KBM-7 (cell line): ENCODE measurements at places on chromosomes 1 and 21.

DNA sequence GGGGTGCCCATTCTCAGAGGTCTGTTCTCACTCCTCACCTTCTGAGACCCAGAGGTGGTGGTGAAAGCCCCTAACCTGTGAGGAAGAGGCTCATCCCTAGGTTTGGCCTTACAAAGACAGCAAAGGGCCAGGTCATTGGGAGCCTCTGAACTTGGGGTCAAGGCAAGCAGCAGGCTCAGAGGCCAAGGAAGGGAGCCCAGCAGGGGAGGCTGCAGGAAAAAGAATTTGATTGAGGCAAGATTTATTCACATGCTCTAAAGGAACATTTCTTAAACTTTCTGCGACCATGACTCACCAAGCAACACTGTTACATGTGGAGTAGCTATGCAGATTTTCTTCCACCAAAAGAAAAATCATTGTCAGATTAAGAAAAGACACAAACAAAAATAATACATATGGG is 132.5 kb upstream of the SYT6 start:
- no peak for DNase-seq

DNA sequence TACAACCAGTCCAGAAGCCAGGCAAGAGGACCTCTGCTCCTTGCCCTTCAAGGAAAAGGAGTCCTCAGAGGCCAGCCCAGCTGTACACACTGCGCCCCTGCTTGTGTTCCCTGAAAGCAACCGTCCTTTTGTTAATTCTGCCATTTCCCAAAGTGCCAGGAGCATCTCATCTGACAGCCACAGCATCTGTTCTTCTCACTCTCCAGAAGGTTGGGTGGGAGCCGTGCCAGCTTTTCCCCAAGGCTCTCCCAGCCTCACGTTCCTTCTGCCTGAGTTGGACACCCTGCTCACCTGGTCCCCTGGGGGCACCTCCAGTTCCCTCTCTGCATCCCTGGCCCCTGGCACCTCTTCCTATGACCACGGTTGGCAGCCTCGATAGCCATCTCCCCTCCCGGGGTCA is 10.5 kb upstream of the CNTN2 start:
- DNase-seq = no peak

GRCh38 chr1:1955621-1956094 is 36.6 kb upstream of the TMEM52 start:
- DNase-seq = no peak

DNA sequence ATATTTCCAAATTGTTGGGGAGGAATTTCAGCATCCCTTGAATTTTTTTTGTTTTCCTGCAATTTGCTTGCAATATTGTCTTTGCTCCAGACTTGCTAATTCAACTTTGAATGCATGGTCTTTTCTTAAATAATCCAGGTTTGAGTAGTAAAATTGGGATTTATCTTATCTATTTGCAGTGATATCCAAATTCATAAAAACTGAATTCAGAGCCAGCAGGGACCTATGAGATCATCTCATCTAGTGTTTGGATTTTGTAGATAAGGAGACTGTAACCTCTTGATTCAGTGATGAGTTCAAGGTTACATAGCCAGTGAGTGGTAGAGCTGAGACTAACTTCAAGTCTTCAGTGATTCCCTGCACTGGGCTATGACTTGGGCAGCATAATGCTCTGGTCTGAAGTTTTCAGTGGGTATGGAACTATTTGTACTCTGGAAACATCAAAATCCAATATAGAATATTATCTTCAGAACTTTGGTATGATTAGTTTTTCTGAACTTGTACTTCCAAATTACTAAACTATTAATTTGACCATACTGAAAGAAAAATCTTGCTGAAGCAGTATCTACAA is 109.4 kb downstream of the DISP1 start:
- DNase-seq = no peak

GRCh38 chr1:209012443-209013196 is 570.9 kb upstream of the CAMK1G start:
- DNase-seq = no peak

DNA sequence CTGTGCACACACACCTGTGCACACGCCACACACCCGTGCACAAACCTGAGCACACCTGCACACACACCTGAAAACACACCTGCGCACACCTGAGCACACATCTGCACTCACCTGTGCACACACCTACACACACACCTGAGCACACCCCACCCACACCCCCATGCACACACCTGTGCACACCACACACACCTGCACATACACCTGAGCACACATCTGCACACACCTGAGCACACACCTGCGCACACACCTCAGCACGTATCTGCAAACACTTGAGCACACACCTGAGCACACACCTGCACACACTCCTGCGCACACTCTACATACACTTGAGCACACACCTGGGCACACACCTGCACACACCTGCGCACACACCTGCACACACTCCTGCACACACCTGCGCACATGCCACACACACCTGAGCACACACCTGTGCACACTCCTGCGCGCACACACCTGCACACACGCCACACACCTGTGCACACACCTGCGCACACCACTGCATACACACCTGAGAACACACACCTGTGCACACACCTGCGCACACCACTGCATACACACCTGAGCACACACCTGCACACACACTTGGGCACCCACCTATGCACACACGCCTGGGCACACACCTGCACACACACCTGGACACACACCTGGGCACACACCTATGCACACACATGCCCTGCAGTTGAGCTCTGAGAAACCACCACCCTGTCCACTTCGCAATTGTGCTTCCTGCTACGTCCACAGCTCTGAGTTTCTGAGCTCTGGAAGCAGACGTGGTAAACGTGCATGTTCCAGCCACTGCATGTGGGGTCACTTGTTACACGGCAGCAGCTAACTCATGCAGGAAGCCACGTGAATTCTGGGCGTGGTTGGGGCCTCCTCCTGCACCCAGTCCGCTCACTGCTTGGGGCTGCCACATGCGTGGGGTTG is 8.0 kb upstream of the C1orf159 start:
- DNase-seq = peak; percentile 32

DNA sequence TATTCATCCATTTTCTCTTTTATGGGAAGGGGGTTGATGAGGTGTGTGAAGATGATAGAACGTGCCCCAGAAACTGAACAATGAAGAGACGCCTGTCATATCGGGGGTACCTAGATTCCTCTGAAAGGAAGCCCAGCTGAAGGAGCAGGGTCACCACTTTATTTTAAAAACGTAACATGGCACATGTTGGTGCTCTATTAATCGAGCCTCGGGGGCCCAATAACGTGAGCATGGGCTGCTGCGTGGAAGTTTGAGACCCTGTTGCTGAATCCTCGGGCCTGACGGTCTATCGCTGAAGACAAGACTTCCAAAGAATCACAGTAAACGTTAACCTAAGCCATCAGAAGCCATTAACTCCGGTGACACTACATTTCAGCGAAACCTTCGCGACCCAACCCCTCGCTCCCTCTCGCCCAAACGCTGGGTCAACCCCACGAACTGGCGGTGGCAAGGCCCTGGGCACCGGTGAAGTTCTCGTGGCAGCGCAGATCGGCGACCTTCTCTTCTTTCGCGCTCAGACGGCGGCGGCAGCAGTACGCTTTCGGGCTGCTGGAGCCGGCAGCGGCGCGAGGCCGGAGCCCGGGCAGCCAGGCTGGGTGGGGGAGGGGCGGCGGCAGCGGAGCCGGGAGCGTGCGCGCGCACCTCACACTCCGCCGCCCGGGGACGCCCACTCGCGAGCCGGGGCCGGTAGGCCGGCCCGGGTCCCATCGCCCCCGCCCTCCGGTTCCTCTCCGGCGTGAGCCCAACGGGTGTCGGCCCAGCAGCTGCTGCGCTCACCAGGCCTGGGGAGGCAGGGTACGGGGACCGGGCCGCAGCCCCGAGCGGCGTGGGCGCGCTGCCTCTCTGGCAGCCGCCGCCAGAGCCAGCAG is 838 bp upstream of the MAN1A2 start:
- DNase-seq = peak; percentile 83

DNA sequence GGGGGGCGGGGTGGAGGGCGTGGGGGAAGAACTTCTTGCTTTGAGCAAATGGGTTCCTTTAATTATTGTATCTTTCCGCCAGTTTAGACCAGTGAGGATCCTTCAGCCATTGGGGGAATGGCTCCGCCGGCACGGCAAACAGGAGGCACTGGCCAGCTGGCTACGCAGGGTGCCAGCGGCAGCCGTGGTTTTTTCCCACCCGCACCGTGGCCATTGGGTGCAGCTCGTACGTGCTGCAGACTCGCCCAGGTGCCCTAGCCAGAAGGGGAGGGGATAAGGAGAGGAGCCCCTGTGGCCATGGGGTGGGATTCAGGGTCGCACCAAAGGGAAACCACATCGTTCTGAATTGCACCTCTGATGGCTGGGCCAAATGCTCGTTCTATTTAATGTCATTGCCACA is 65.6 kb downstream of the RGSL1 start:
- DNase-seq = no peak

DNA sequence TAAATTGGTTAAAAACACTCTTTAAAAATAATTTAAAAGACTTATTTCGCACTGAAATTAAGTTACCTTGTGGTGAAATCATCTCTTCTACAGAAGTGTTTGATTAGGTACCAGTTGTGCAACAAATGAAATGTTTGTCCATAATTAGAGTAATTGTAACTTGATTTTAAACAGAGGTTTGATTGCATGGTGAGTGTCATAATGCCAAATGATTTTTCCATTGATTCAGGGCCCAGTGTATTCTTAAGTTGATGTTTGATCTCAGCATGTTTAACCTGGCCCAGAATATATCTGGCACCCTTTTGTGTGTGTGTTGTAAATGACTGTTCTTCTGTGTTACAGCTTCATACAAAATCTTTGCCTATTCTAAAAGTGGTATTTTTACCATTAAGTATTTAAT is 28.5 kb downstream of the LRRC8B start:
- DNase-seq = no peak

GRCh38 chr21:36709030-36709867 is 10.3 kb downstream of the SIM2 start:
- DNase-seq = no peak

DNA sequence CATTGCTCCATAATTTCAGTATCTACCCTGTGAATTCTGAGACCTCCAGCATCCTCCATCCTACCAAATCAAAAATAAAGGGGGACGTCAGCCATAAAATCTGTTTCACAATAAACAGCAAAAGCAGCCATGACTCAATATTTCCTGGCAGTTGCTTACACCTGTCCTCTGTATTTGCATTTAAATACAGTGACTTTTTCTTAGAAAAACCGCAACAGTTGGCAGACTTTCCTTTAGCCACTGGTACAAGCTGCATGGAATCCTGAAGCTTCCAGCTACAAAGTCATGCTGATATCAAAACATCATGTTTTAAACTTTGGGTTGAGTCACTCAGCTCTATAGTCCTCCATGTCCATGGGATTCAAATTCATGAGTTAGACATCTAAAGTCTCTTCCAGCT is 278.0 kb upstream of the KAZN start:
- DNase-seq = no peak

- DNase-seq = peak; percentile 82
Observed at GRCh38 chr1:183633676-183634343, 1.8 kb downstream of the ARPC5 start.

GRCh38 chr1:41006942-41007865 is 14.3 kb downstream of the SLFNL1 start:
- DNase-seq = no peak

DNA sequence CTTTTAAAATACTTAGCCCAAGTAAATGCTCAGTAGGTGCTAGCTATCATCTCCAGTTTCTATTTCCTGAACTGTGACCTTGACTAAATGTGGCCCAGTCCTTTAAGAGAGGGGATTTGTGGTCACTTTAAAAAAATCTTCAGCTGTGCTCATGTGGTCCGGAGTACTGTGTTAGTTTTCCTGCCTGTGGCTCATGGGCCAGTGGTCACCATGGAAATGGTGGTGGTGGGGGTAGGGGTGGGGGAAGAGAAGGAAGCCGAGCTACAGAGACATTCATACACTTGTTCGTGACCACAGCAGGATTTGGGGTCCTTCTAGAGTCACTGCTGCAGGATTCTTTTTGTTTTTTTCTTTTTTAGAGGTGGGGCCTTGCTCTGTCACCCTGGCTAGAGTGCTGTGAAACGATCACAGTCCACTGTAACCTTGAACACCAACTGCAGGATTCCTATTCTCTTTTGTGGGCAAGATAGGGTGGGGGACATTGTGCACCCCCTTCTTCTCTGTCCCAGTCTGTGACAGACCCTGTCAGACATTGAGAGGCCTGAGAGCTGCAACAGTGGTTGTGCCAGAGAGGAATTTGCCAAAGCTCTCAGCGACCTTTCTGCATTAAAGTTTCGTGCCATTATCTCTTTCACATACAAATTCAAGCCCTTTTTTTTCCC is 25.8 kb downstream of the KIF26B start:
- DNase-seq = peak; percentile 78

- no peak for DNase-seq
Observed at GRCh38 chr1:64527165-64527564, 57.2 kb downstream of the CACHD1 start.

GRCh38 chr1:113074237-113074636 is 1.2 kb downstream of the LRIG2 start:
- no peak for DNase-seq

DNA sequence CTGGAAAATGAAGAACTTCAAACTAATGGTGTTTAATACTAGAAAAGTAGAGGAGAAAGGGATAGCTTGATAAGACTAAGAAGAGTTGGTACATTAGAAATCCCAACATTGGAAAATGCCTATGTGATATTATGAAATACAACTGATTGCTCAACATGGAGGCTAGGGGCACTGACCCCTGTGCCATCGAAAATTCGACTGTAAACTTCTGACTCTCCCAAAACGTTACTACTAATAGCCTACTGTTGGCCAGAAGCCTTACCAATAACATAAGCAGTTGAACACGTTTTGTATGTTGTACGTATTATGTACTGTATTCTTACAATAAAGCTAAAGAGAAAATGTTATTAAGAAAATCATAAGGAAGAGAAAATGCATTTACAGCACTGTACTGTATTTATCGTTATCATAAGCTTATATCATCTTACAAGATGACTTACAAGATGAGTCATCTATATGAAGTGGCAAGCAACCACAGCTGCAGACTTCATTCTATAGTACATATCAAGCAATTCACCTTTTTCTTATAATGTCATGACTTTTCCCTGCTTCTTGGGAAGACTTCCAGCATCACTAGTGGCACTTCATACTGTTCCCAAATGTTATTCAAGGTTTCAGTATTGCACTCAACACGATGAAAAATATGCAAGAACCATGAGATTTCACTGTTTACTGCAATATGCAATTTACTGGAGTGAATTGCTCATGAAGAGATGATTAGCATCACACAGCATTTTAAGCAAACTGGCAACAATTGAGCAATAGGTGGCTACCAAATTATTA is 12.9 kb upstream of the CTSK start:
- no peak for DNase-seq

- DNase-seq = no peak
Observed at GRCh38 chr1:6280761-6281451, 20.0 kb upstream of the GPR153 start.

- DNase-seq = no peak
Observed at GRCh38 chr1:30659702-30660101, 63.7 kb downstream of the MATN1 start.

GRCh38 chr1:88612292-88612691 is 71.8 kb upstream of the PKN2 start:
- no peak for DNase-seq

DNA sequence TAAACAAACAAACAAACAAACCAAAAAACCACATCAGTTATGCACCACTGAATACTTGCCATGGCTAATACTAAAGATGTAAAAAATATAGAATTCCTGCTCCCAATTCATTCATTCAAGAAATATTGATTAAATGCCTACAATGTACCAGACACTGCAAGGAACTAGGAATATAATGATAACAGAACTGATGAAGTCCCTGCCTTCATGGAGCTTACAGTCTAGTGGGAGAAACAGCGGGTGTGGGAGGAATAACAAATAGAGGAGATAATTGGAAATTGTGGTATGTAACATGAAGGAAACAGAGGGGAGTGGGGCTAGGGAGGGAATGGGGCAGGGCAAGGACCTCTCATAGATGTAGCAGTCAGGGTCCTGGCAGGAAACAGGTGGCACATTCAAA is 58.6 kb upstream of the NBL1 start:
- DNase-seq = no peak
